ENCODE measurements at places on chromosomes 7 and 10.

DNA sequence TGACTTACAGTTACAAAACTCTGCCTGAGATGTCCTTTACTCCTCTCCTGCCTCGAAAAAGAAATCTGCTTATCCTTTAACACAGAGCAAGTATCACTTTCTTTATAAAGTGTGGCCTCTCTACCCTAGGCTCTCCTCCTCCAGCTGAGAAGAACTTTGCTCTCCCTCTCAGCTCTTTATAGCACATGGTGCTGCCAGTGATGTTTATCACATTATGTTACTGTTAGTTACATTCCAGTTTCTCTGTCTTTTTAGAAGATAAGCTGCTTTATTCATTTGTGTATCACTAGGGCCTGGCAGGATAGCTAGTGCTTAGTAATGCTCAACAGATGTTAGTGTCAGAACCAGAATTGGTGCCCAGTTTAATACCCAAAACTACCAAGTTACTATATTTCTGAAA is 41.1 kb upstream of the TMEM229A start:
- DNase-seq = no peak

- DNase-seq = peak; percentile 57
Measured at GRCh38 chr10:61903221-61903927, 1.9 kb downstream of the ARID5B start.

DNA sequence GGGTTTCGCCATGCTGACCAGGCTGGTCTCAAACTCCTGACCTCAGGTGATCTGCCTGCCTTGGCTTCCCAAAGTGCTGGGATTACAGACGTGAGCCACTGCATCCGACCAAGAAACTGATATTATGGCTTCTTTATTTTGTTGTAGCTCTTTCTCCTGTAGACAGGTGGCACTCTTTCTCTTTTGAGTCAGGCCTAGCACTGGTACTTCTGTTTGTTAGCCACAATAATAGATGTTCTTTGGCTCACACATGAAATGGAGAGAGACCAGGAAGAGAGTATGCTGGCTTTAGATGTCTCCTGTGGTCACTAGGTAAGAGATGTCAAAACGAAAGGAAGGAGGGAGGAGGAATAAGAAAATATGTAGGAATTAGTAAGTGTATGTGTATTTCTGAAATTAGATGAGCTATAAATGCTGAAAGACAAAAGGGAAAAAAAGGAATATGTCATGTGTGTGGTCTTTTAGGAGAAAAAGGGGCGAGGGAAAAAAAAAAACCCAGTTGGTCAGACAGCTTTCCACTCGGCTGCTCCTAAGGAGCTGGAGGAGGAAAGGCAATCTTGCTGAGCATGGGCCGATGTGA is 78.7 kb downstream of the CLEC2L start:
- DNase-seq = no peak

DNA sequence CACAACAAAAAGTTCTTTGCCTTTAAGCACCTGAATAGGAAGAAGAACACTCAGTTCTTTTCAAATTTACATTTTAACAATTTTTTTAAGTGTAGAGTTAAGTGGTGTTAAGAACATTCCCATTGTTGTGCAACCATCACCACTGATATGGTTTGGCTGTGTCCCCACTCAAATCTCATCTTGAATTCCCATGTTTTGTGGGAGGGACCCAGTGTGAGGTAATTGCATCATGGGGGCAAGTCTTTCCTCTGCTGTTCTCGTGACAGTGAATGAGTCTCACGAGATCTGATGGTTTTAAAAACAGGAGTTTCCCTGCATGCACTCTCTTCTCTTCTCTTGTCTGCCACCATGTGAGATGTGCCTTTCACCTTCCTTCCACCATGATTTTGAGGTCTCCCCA is 155.7 kb downstream of the PLXNA4 start:
- no peak for DNase-seq

- no peak for DNase-seq
Measured at GRCh38 chr10:31124852-31125251, 93.2 kb upstream of the ZNF438 start.

DNA sequence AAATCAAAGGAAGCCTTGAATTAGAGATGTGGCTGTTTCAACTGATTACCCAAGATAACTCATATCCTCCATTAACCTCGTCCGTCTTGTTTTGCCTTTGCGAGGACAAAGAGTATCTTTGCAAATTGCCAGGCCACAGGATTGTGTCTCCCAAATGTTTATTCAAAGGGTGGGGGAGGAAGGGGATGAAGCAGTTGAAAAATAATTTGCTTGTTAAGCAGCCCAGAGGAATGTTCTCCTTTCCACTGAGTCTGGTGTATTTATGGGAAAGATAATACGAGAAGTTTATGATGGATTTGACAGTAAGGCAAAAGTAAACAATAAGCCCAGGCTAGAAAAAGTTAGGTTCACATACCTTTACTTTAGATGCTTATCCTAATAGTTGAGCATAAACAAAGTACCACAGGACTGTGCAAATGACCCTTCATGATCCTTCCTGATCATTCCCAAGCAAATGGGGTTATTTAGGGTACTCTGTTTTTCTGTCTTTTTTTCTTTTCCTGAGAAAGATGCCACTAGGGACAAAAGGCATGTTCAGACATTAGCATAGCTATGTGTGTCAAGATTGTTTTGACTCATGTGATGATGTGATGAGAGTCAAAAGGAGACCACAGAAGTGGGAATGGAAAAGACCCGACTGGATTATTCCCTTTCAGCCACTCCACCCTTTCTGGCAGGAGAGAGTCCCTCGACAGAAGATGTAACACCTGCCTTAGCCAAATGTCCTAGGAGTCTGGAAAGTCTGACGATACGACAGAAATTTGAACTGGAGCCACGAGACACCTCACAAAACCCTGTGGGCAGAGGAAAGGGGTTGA is 243.0 kb upstream of the GLI3 start:
- DNase-seq = no peak

- no peak for DNase-seq
Measured at GRCh38 chr10:82294874-82295378, 419.9 kb downstream of the NRG3 start.

DNA sequence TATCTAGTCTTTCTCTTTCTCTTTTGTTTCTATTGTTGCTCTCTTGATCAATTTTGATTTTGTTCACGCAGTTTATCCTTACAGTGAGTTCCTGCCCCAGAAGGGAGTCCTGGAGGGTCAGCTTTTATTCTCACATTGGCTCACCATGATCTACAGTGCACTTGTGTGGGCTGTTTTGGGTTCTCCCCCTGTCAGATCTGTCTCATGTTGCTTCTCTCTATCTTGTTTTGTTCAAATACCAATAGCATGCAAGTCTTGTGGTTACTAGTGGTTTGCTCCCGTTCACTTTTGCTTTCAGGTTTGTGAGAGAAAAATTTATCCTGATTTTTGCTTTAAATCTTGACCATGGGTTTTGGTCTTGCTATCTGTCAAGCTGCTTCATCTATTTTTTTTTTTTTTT is 74.3 kb downstream of the PTN start:
- no peak for DNase-seq

DNA sequence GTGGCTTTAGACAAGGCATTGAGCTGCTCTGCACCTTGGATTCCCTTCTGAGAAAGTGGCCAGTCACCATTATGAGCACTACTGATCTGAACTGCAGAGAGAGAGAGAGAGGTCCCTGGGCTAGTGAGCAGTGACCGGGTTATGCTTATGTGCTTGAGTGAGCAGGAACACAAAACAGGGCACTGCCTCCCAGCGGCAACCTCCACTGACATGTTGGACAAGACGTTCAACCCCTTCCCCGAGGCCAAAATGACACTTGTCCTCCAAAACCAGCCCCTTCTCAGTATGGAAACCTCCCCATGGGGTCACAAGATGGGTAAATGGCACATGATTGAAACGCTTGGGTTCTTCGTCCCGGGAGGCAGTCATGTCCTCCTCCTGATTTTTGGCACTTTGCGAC is 339.4 kb upstream of the ZMIZ1 start:
- no peak for DNase-seq

- DNase-seq = no peak
Measured at GRCh38 chr7:138663725-138664710, 37.1 kb downstream of the SVOPL start.

- no peak for DNase-seq
Measured at GRCh38 chr7:5421714-5422395, 1.8 kb downstream of the TNRC18 start.

GRCh38 chr7:305410-306151 is 15.6 kb downstream of the FOXL3 start:
- DNase-seq = no peak

- DNase-seq = no peak
Measured at GRCh38 chr7:118104812-118105441, 79.0 kb upstream of the LSM8 start.

DNA sequence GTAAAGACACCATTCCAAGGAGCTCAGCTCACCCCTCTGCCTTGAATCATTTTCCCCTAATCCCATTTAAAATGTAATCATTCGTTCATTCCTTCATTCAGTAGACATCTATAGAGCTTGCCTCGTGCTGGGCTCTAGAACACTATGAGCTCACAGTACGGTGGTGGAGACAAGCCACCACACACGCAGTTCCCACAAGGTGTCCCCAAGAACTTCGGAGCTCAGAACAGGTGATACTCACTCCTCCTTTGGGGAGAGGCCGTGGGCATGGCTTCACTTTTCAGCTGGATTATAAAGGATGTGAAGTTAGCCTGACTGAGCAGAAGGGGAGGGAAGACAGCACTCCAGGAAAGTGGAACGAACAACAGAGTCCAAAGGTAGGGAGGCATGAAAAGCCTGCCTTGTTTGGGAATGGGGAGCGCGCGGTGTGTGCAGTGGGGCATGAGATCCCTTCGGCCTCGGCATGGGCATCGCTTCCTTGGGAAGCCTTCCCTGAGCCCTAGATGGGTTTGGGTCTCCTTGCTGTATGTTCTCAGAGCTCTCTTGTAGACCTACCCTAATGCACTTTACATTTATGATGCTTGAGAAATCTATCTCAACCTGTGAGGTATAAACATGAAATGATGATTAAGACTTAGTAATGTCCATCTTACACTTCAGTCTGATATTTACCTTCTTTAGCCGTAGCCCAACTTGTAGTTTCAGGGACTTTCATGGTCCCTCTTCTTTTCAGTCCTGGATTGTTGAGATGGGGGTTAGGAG is 809 bp upstream of the OGA start:
- DNase-seq = no peak

DNA sequence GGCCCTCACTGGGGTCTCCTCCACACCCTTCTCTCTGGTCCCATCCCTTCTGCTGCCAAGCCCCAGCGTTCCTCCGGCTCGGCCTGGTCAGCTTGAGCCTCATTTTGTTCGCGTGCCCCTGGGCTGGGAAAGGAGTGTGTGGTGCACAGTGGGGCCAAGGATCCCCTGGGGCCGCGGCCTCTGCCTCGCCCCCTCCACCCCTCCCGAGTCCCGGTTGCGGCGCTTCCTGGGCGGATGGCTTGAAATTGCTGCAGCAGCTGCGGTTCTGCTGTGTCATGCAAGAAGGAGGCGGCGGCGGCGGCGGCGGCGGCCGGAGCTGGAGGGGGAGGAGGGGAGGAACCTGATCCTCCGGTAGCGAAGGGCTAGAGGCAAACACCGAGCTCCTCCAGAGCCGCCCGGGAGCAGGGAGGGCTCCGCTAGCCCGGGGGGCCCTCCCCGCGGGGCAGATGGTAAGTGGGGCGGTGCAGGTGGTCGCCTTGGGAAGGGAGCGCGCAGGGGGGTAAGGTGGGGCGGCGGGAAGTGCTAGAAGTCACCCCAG is 217.8 kb upstream of the MKLN1 start:
- peak; percentile 41 for DNase-seq

DNA sequence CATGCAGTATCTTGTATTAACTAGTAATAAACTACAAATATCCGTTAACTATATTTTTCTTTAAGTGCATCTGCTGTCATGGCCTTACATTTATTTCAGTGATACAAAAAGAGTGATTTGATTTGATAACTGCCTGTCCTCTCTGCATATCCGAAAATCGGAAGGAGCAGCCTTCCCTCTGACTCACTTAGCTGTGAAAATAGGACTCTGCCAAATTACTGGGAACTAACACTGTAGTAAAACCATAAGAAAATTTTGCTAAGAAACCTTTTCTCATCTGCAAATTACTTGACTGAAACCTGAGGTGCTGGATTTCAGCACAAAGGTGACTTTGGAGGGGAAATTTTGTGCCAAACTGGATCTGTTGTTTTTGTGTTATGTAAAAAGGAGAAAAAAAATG is 176.6 kb upstream of the MKLN1 start:
- no peak for DNase-seq

- no peak for DNase-seq
Measured at GRCh38 chr10:10786109-10787090, 231.3 kb upstream of the CELF2 start.

DNA sequence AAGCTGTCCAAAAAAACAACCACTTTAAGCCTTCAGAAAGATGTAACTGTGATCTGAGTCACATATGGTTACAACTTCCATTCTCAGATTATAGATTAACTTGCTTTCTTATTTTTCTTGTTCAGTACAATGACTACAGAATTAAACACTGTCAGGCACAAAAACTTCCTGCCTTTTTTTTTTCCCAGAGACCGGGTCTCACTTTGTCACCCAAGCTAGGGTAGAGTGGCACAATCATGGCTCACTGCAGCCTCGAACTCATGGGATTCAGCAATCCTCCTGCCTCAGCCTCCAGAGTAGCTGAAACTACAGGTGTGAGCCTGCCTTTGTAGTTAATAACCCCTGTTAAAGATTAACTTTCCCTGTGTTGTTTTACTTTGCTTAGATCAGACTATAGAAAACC is 163.2 kb downstream of the AVL9 start:
- no peak for DNase-seq

DNA sequence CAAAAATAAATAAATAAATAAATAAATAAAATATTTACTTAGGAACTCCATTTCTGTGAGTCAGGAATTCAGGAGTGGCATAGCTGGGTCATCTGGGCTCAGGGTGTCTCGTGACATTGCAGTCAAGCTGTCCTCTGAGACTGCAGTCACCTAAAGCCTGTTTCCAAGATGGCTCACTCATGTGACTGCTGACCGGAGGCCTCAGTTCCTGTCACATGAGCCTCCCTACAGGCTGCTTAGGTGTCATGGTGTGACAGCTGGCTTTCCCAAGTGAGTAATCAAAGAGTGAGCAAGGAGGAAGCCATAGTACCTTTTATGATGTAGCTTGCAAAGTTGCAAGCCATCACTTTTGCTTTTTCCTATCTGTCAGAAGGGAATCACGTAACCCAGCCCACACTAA is 128.6 kb upstream of the KCTD7 start:
- DNase-seq = no peak

GRCh38 chr10:45585131-45585530 is 87.4 kb downstream of the ZFAND4 start:
- no peak for DNase-seq
